Right renal pelvis (tissue), 4 donors: ENCODE measurements at places on chromosomes 3 and 15. TPM values are rescaled to one million over a fixed set of nuclear protein-coding genes. Genes with fewer than 3 reads are reported as not detected.
A peak's percentile ranks its signal among the peaks of the same experiment; 100 is the strongest.

GRCh38 chr15:80173022-80173759, 20.4 kb downstream of the FAH start:
- peak; percentile 43 for DNase-seq

- no peak for DNase-seq
These were observed 3.8 kb downstream of the MKRN2 start for GRCh38 chr3:12560505-12561190.

GRCh38 chr3:94996743-94997142, 933.9 kb downstream of the NSUN3 start:
- DNase-seq = no peak

GRCh38 chr3:72265256-72266015, 480.5 kb upstream of the PROK2 start:
- DNase-seq = no peak

GRCh38 chr15:62858343-62858742, 184.2 kb upstream of the TPM1 start:
- no peak for DNase-seq

DNA sequence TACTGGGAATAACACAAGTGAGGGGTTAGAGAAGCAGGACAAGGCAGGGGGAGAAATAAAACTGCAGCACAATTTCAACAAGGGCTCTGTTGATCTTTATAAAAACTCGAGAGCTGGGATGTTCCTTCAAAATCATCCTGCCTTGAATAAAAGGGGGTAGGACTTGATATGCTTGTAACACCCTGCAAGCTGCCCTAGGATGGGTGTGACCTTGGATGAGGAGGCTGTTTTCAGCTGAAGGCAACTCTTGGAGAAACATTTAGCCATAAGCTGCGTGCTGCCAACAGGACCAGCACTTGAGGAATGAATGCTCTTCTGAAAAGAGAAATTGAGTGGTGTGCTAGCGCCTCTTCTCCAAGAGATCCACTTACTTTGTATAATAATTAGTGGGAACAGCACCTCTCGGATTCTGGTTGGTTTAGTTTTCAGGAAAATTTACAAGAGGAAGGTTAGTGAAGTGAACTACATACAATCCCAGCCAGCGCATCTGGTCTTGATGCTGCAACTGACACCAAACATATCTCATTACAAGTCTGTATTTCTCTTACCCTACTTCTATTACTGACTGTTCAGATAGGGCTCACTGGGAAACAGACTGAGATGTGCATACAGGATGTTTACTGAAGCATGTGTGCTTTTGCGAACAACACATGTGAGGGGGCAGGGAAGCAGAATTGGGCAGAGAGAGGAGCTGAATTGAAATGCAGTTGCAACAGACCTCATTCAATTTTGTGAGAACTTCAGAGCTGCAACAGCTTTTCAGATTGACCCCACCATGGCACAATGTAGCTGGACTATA, 643.0 kb upstream of the GOLIM4 start:
- DNase-seq = no peak

Gene CLDN16
- polyA plus RNA-seq = 51.5 TPM

DNA sequence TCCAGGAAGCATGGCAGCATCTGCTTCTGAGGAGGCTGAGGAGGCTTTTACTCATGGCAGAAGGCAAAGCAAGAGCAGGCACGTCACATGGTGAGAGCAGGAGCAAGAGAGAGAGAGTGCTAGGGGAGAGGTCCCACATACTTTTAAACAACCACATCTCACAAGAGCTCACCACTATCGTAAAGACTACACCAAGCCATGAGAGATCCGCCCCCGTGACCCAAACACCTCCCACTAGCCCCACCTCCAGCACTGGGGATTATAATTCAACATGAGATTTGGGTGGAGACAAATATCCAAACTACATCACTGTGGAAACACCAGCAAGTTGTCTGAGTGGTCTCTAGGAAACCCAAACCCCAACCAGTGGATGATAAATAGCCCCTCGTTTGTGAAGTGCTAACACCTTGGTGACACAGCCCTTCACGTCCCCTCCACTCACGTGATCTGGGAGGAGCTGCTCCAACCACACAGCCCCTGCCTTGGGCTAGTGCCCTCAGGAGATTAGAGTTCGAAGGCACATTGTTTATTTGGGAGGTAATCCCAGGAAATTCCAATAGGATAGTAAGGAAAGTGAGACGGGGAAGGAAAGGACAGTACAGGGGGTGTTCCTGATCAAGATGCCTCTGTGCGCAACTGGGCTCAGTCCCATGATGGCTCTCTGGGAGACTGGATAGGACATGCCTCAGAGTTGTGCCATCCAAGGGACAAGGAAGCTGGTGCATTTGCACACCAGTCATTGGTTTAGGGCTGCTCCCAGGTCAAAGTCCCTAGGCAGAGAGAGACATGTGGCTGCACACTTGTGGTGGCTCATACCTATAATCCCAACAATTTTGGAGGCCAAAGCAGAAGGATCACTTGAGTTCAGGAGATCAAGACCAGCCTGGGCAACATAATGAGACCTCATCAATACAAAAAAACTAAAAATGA, 80.6 kb upstream of the CTNNB1 start:
- DNase-seq = no peak

Gene AGBL1
- 0.06 TPM for polyA plus RNA-seq

Gene CHRNA5
- polyA plus RNA-seq = 6.8 TPM

GRCh38 chr3:156349978-156350377, 204.9 kb downstream of the SSR3 start:
- no peak for DNase-seq

DNA sequence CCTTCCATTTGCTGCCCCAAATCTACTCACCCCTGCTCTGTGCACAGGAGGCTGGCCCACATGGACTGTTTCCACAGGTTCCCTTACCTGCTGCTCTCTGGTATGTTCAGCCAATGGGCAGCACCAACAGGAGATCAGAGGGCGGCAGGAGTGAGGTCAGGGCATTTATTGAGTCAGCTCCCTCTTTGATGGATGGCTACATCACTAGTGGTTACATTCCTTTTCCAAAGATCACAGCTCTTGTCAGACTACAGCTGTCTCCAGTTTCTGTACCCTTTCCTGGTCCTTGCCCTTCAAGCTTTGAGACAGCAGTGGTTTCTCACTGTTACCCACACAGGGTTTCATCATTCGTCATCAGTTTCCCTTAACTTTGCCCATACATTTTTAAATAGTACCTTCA, 325.1 kb downstream of the SUCLG2 start:
- DNase-seq = no peak

Gene VPS18
- 19.7 TPM for polyA plus RNA-seq

DNA sequence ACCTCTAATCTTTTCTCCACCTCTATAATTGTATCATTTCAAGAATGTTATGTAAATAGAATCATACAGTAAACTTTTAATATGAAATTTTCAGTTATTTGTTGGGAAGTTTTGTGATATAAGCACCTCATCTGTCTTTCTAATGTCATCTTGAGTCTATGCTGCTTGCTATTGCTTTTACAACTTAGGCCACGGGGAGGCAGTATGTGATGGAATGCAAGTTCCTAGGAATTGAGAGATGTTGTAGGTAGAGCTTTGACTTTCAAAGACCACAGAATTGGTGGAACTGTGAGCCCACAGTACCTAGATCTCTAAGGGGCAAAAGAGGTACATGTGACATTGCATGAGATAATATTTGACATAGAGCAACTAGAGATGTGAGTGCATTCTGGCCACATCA, 328.3 kb downstream of the MFSD1 start:
- DNase-seq = no peak

Gene CILP
- polyA plus RNA-seq = 3.5 TPM

Gene ISL2
- not detected for polyA plus RNA-seq

GRCh38 chr3:127277561-127277960, 10.3 kb downstream of the PRR20G start:
- no peak for DNase-seq

DNA sequence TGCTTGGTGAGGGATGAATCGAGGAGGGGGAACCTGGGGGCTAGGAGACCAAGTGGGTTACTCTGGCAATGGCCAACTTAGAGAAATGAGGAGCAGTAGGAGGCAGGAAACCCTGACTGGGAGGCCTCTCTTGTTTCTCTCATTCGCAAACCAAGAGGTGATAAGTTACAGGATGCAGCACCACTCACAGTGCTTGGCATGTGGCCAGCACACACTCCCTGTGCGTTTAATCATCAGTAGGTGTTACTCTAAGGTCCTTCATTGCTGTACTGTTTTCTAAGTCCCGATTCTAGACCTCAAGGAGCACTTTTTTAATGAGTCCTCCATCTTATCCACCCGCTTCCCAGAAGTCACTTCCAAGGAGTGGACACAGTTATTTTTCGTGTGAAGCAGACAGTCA, 314.1 kb upstream of the TRIM42 start:
- DNase-seq = no peak

GRCh38 chr3:138919325-138919724, 27.6 kb downstream of the FOXL2 start:
- no peak for DNase-seq

DNA sequence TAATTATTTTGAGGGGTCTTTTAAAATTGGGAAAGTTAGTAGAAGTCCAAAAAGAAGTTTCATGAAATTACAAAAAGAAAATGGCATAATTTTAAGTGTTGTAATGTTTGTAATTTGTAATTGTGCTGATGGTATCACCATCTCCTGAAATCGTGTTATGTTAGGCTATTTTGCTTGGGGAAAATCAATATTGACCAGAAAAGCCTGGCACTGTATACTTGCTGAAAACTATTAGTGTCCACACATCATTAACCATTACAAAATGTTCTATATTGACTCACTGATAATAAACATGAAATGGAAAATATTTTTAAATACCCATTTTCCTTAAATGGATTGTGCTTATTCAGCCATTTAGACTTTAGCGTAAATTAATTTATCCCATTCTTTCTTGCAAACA, 40.3 kb upstream of the ZBED2 start:
- no peak for DNase-seq

GRCh38 chr15:70710714-70711113, 52.6 kb downstream of the UACA start:
- no peak for DNase-seq

Gene HRG
- polyA plus RNA-seq = 2.1 TPM

Gene MED12L
- polyA plus RNA-seq = 1.6 TPM
